ENCODE measurements at places on chromosomes 3 and 15.
A peak's percentile ranks its signal among the peaks of the same experiment; 100 is the strongest.

- DNase-seq = no peak
These were observed 274.6 kb upstream of the ROPN1 start for GRCh38 chr3:124266487-124266886.

DNA sequence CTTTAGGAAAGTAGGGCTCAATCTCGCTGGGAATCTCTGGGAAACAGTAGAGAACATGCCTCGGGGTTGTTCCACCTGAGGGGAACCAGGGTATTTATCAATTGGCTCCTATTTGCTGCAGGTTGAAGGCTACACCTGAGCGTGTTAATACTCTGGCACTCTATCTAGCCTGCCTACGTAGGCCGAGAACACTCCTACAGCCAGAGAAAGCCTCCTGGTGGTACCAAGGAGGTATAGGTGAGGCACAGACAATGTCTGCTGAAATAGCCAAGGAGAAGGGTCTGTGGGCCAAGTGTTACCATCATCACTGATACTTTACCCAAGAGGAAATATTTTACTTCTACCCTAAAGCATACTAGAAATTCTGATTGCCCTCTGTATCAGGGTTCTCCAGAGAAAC, 341.0 kb upstream of the UBE2E2 start:
- DNase-seq = no peak

DNA sequence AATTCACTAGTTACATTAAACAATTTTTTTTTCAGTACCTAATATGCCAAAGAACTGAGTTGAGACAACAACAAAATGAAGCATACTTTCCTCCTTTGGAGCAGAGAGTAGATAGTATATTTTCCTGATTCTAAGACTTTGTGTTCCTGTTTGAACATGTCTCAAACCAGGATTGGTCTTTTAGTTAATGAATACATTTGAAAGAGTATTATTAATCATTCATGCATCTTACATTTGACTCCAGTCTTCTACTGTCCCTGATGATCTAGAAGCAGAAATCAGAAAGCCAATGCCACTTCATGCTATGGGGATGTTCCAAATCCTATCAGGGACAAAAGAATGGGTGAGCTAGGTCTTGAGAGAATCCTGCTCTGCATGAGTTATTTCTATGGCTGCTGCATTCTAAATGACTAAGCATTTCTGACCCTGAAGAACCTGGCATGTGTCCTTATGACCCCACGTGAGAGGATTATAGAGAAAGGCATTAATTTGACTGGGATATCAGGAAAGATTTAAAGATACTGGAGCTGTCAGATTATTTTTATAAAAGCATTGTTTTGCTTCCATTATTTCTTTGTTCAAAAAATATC, 32.9 kb upstream of the MBNL1 start:
- no peak for DNase-seq

DNA sequence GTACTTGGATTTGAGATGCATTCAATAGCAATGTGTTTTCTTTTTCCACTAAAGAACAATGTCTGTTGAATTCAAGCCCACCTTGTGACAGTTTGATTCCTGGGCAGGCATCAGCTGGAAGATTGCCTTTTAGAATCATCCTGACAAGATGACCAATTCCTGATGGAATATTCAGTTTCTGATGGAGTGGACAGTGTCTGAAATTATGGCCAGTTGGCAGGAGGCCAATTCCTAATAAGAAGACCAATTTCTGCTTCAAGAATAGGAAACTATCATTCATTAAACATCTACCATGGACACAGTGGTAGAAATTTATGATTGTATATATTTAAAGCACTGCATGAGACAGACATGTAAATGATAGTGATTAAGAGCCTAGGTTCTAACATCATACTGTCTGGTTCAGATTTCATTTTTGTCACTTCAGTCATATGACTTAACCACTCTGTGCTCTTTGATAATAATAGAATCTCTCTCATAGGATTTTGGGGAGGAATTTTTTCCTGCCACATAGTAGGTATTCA, 133.6 kb downstream of the CLSTN2 start:
- DNase-seq = no peak

DNA sequence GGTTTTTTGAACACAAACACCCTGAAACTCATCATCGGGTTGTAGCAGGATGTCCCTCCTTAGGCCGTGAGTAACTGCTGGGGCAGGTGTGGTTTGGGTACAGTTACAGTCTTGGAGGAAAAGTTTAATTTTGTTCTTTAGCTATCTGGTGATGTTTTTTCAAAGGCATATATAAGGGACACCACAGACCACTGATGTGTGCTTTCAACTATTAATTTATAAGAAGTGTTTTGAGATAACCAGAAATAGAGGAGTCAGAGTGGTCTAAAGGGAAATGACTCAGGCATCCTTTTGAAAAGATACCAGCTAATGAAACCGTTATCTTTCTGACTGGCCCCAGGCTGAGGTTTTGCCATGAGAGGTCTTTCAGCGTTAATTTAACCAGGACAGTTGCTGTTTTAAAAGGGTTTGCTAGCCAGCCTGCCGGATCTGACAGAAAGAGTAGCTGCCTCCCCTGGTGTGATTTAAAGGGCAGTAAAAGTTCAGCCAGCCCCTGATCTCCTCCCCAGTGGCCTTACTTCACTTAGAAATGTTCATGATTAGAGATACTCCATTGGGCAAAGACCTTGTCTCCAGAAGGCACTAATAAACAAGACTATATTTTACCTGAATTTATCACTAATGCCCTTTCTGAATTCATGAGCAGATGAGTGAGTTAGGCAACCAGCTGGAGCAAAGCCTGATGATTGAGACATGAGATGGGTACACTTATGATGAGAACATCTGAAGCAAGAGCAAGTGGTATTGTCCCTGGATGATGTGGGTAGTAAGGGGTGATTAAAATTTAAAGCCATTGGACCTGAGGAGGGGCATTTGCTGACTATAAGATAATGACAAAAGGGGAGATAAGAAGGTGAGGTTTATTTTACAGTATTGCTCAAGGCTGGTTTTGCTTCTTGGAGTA, 482.5 kb upstream of the TBL1XR1 start:
- peak; percentile 21 for DNase-seq

DNA sequence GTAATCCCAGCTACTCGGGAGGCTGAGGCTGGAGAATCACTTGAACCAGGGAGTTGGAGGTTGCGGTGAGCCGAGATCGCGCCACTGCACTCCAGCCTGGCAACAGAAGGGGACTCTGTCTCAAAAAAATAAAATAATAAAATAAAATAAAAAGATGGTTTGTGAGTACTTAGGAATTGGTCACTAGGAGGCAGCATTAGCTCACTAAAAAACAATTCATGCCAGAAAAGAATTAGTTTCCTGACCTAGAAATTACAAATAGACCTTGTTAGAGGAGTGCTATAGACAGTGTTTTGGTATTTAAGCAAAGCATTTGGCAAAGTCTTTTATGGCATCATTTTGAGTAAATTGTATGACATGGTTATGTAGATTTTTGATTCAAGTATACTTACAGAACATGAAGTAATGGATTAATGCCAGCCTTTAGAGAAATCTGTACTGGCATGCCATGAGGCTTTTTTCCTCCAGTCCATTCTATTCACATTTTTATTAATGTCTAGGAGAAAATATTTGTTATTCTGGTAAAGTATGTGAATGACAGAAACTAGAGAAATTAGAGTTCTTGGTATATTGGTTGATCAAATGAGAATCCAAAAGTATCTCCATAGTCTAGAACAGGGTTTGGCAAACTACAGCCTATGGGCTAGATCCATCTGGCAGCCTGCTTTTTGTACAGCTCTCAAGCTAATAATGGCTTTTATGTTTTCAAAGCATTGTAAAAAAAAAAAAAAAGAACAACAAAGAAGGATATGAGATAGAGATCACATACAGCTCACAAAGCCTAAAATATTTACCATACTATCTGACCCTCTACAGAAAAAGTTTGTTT, 81.6 kb downstream of the LRRC49 start:
- no peak for DNase-seq

GRCh38 chr15:88124199-88124598, 132.3 kb downstream of the NTRK3 start:
- DNase-seq = no peak

DNA sequence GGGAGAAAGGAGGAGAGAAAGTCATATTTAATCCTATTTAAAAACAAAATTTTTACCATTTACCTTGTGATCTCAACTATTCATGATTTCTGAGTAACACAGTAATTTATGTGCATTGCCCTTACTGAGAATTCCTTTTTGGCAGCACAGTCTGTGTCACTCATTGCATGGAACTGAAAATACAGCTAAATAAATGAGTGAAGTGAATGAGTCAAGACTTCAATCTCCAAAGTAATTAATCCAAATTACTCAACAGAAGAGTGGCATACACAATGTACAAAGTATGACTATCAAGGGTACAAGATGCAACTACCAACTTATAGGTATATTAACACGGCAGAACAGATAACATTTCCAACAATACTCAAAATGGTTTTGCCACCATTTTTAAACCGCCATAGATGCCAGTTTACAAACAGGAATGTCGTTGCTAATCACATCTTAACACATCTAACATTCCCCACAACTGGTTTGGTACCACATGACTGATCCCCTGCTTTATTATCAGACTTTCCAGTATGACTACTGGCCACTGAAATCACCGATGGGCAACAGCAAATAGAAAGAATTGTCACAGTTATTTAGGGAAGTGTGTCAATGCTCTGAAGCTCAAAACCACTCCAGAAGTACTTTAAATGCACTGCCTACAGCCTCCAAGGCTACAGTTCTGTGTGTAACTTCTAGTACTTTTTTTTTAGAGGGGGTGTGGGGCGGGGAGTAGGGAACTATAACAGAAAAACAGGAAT, 410.4 kb downstream of the SHQ1 start:
- no peak for DNase-seq

DNA sequence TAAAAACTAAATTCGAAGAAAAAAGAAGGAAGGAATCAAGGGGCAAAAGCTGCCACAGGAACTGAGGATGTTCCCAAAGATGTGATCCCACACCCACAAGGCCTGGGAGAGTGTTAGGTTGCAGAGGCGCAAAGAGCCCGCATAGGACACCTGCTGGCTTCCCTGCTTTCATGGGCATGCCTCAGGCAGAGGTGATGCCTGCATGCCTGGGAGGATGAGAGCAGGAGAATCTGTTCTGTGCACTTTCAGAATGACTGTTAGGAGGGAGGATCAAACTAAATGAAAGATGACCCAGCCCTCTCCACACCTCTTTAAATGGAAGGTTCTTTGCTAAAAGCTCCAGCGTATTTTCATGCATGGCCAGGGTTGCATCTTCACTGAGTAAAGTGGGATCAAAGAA, 162.4 kb downstream of the PLCL2 start:
- DNase-seq = no peak

GRCh38 chr3:122394173-122394572, 10.2 kb downstream of the FAM162A start:
- no peak for DNase-seq

DNA sequence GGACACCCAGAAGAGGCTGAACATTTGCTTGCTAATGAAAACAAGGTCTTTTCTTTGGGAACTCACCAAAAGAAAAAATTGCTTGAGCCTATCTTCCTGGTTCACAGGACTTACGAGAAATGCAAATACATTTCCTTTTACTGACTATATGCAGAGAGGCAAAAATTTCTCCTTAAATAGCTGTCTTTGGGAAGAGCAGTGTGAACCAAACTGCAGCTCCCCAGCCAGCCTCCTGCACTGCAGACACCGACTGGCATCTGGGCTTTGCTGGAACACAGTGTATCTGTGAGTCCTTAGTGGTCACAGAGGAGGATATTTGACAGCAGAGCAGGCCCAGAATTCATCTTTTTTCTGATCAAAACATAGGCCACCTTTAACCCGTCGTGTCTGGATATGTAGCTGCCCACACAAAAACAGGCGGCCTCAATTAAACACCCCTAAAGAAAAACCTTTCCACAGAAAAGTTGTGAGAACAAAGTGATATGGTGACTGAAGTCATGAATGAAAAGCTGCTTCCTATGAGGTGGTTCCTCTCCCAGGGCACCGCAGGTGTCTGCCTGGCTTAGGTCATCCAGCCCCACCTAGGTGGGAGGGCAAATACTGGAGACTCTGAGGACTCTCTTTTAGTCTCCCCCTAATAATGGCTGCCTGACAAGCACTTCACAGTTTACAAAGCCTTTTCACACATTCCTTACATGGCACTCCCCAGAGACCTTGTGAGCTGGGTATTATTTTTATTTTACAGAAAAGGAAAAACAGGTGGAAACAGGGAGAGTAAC, 46.1 kb upstream of the TMEM158 start:
- DNase-seq = no peak

GRCh38 chr3:97899331-97899730, 72.9 kb downstream of the RIOX2 start:
- DNase-seq = no peak

DNA sequence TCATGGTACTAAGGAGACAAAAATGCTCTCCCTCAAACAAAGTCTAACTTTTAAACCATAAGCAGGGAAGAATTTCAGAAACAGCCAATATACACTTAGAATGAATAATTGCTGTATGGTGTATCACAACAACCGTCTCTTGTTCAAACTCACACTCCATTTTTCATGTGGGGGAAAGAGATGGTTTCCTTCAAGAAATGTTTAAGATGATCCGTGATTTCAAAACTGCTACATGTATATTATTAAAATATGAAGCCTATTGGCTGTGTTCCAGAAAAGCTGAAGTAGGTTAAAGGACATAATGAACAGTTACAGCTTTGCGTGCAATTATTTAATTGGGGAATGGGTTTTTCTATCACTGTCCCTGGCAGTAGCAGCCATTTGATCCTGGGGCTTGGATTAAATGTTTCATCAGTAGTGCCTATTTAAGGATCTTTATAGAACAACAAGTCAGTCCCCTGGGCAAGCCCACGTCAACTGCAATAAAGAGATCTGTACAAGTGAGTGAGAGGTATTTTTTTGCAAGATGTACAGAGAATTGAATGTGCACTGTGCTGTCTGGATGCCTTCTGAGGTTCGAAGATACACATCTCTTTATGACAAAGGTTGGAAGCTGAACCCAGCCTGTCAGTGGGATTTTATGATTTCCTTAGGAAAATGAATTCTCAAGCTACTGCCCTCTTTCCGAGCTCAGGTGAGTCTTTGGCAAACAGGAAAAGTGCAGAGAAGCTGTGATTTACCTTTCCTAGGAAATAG, 337.2 kb upstream of the RARB start:
- DNase-seq = no peak

- no peak for DNase-seq
These were observed 10.6 kb upstream of the SPRED1 start for GRCh38 chr15:38242055-38242454.

DNA sequence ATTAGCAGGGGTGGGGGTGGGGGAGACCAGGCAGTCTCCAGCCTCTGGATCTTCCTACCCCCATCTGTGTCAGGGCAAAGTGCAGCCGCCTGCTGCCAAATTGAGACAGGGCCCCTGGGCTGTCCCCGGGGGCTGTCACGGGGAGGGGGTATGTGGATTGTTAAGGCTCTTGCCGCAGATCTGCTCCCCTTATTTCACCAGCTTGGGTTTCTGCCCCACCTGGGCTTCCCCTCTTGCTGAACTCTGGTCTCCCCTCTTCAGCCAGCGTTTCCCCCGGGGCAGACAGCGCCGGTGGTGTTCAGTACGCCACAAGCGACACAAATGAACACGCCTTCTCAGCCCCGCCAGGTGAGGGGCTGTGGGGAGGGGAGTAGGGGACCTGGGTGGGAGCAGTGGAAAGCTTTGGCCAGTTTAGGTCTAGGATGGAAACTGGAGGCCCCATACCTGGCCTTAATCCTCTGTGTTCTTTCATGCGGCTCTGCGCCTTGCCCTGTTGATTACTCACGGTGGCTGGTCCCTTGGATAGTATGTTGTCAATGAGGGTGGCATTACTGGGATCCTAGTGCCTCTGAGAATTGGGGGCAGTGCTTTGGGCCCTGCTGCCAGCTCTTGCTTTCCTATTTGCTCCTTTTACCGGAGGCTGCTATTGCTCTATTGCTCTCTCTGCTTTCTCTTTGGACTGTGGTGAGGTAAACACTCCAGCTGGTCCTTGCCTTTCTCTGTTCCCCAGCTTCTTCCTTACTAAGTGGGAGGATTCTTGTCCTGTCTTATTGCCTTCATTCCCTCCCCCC, 1.7 kb downstream of the EIF4G1 start:
- DNase-seq = no peak
